Activated CD4-positive, alpha-beta T cell treated with anti-CD3 and anti-CD28 coated beads, Interleukin-2, amount 50 U/mL, for 48 hours (primary cell): ENCODE measurements at places on chromosomes 16 and 17.

GRCh38 chr16:27547134-27547533, 2.6 kb downstream of the GTF3C1 start:
- DNase-seq: no peak

GRCh38 chr17:75191584-75191983, 8.8 kb upstream of the SUMO2 start:
- no peak for DNase-seq

DNA sequence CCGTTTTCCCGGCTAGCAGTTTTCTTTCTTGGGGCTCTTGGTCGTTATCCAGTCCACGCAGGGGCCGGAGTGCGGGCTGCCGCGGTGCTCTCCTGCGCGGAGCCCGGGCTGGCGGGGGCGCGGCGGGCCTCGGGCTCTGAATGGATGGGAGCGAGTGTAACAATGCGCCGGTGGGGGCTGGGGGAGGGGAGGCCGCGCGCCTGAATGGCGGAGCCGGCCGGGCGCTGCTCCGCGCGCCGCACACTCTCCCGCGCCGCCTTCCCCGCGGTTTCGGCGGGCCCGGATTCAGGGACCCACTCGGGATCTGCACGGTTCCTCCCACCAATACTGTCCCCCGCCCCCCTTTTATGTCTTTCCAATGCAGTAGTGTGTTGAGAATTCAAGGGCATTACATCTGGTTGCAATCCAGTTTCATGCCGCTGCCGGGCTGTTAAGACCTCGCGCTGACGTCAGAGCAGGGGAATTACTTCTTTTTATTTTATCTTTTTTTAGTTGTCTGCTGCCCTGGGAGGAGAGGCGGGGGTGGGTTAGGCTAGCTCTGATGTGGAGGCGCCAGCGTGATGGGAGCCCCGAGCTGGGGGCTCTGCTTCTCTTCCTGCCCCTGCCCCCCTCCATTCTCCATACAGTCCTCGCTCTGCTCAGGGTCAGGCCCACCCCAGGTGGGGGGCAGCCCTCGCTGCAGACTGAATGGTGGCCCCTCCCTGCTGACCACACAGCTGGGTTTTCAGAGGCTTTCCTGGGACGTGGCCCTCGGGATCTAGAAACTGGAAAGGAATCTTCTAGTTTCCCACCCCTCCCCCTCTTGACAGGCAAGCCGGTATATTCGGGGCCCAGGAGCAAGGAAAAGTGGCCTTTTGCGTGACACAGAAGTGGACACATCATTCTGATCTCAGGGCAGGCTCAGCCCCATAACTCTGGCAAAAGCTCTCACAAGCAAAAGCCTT, 1.8 kb downstream of the RAI1 start:
- DNase-seq: peak; percentile 71

- no peak for DNase-seq
Observed at GRCh38 chr16:24906199-24906808, 60.5 kb downstream of the SLC5A11 start.

GRCh38 chr17:66220079-66220835, 9.0 kb downstream of the APOH start:
- no peak for DNase-seq

GRCh38 chr17:5837055-5837491, 233.1 kb upstream of the WSCD1 start:
- DNase-seq: no peak

DNA sequence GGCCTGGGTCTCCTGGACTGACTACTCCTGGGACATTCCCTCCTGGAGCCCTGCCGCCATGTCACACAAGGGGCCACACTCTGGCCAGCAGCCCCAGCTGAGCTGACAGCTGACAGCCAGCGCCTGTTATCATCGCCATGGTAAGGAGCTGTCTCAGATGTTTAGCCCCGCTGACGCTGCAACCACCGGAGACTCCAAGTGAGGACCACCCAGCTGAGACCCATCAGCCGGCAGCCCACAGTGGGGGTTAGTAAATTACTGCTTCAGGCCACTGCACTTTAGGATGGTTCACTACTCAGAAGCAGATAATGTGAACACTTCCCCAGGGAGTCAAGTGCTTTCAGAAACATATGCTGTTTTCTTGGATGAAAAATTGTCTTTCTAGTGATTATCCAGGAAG, 14.6 kb upstream of the SPHK1 start:
- DNase-seq: no peak

DNA sequence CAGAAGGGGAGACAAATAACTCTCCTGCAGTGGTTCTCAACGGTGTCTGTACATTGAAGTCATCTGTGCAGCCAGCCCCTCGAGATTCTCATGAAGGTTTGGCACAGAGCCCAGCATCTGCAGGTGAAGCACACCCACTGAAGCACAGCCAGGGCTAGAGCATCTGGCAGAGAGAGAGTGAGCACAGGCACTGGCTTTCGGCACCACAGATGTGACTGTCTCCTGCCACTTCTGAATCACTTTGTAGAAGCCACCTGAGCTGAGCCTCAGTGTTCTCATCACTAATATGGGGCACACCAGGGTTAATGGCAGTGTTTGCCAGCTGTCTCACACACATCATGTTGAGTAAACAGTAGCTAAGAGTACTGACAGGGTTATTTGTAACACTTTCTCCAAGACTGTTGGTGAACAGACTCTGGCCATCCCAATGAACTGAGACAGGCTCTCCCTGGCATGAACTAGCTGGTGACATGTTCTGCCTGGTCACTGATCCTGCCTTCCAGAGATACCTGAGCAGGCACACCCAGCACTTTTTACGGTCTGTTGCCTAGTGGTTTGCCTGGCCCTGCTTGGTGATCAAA, 10.9 kb downstream of the HSPB9 start:
- peak; percentile 28 for DNase-seq

DNA sequence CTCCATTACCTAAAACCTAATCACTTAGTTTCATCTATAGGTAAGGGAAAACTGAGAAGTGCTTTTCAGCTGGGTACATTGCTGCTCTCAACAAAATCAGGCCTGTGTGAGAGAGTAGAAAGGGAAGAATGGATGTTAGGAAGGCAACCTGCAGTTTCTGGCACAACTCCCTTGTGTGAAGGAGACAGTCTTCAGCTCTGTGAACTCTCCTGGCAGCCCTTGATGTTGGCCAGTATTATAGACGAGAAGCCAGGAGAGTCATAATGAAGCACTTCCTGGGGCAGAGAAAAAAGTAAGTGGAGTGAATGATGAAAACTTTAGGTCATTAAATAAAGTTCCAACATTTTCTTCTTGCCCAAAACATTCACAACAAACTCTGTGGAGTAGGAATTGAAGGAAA, 260.1 kb downstream of the IRX3 start:
- DNase-seq: no peak

DNA sequence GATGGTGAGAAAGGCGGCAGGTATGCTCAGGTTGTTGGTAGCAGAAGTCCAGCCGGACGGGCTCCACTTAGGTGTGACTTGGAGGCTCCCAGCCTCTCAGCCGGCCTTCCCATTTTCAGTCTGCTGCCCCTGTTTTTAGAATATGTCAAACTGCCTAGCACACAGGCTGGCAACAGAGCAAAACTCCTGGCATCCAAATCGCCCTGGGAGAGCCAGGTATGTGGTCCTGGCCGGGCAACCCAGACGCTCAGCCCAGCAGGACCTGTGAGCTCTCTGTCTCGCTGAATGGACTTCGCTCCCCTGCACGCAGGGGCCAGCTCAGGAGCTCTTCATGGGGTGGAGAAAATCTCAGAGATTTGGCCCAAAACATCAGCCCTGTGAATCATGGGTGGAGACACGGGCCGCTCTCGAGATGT, 147.9 kb upstream of the CHMP6 start:
- no peak for DNase-seq

GRCh38 chr16:56558024-56558747, 6.7 kb upstream of the MT4 start:
- DNase-seq: no peak

GRCh38 chr16:67086822-67087221, 22.9 kb upstream of the PHAF1 start:
- DNase-seq: no peak

GRCh38 chr17:72598695-72599094, 477.9 kb downstream of the SOX9 start:
- no peak for DNase-seq

DNA sequence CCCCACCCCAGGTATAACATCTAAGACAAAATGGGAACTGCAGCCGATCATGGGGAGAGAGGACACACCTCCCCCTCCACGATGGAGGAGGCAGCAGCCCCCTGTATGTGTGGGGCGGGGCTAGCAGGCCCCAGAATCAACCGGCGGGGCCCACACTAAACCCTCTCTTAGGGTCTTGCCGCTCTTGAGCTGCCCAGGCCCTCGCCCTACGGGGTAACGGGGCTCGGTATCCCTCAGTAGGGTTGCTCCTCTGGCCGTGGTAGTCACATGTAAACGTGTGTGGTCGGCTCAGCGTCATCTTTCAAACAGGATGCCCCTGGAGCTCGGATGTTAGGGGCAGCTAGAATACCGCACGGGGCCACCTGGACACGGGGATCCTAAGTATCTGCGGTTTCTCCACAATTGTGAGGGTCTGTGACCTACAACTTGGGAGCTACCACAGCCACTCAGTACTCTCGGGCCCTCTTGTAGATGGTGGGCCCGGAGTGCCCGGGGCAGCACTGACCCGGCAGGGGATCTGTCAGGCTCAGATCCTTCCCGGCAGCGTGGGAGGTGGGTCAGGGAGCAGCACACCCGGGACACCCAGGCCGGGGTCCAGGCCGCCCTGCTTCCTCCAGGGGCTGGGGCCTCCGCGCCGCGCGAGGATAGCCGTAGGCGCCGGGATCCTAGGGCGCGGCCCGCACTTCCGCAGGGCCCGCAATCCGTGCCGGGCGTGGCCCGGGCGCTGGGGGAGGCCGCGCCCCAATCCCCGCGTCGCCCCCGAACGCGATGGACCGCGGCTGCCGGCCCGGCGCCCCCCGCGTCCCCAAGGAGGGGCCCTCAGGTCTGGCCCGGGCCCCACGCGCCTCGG, 781 bp downstream of the ARHGDIA start:
- peak; percentile 48 for DNase-seq

- DNase-seq: no peak
Observed at GRCh38 chr16:26334218-26335111, 642.7 kb downstream of the HS3ST4 start.

GRCh38 chr16:56351481-56351880, 73.9 kb downstream of the AMFR start:
- DNase-seq: no peak

GRCh38 chr17:72146371-72146770, 25.6 kb downstream of the SOX9 start:
- DNase-seq: no peak

DNA sequence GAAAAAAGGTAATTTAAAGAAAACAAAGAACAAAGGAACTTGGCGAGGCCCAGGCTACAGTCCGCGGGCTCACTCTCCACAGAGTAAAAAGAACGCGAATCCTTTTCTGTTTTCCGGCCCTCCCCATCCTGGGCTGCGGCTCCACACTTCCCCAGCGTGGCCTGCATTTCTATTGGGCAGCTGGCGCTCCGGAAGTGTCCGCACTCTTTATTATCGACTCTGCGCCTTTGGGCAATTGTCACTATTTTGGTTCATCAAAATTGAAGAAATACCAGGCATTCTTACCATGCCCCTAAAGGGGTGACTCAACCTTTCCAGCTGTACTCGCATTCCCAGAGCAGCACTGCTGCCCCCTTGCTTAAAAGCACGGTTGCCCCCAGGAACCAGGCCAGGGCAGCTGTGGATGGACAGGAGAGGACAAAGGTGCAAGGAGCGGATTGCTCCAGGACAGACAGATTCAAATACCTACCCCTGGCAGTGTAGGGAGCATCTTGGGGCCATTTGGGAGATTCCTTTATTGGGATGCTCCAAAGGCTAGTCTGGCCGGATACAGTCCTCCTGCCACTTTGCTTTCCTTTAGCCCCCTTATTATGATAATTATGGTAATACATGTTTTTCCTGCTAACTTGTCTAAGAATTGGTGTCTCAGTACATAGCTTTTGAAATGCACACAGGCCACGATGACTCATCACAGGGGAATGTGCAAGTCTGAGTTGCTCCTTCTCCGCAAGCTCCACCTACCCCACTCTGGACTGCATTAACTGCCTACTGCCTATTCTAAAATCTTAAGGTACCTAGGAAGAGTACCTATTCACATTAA, 985 bp upstream of the SLFN12 start:
- DNase-seq: peak; percentile 75

DNA sequence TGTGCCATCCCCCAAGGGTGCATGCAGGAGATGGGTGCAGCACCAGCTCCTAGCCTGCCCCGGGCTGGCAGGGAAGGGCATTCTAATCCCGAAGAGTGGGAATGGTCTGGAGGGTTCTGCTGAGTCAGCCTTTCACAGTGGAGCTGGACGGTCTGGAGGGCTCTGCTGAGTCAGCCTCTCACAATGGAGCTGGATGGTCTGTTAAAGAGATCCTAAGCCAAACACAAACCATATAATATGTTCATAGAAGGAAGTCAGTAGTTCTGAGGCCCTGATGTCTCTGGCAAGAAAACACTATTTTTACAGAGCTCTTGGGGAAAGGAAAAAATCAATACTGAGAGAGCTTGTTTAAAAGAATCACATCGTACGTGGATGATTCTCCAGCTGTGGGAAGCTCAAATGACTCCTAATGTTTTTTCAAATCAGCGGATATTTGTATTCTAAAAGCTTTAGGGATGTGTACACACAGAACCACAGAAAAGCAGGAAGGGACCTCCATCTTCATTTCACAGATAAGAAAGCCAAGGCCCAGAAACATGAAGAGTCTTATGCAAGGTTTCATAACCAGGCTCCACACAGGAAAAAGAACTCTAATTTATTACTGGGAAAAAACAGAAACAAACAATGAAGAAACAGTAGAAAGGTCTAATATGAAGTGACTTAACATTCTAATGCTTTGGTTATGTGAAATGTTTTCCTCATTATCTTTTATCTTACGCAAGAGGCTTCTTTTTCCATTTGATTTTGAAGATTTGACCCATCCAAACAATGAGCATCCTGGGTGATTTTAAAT, 176.3 kb downstream of the VPS53 start:
- no peak for DNase-seq

DNA sequence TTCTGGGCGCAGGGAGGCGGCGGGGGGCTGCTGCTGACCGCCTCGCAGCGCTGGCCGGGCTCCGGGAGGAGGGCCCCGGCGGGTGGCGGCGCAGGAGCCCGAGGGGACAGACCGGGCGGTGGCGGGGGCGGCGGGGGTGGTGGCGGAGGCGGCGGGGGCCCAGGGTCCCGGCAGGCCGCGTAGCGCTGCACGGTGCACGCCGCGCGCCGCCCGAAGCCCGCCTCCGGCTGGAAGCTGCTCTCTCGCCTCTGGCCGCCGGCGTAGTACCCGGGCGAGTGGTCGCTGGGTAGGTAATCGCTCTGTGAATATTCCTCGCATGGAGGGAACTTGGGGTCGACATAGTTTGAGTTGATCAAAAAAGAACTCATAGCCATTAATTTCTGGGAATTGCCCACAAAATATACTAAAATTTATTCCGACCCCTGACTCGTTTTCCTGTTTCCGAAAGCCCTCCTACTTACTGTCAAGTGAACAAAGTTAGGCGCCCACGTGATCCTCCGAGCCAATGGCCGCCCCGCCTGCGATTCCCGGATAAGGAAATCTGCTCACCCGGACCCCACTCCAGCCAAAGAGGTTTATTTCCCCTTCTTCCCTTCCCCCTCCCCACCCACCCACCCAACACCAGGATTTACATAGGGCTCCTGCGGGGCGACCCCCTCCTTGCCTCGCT, at the start of gene HOXB4:
TSS of gene HOXB4 (minus strand) at position 405 of the 670 bp plus-strand sequence. CDS start at position 374, 31 bp downstream.
- DNase-seq: peak; percentile 74

- no peak for DNase-seq
Observed at GRCh38 chr17:30263552-30264333, 28.0 kb downstream of the BLMH start.
